ENCODE measurements at places on chromosomes 1 and 21. TPM values are rescaled to one million over a fixed set of nuclear protein-coding genes. Genes with fewer than 3 reads are reported as not detected.

Gene RAB25
- 0.48 TPM for polyA plus RNA-seq

Gene BNIPL
- 0.24 TPM for polyA plus RNA-seq

Gene ZNF695
- polyA plus RNA-seq: 0.07 TPM

Gene CSF1
- 24.5 TPM for polyA plus RNA-seq

Gene LRRC8B
- polyA plus RNA-seq: 12.4 TPM

Gene PLCH2
- polyA plus RNA-seq: 66.3 TPM

Measured in adrenal gland (tissue), 19 donors.